GM12878 (cell line): ENCODE measurements at places on chromosomes 7 and 10. TPM values are rescaled to one million over a fixed set of nuclear protein-coding genes. Genes with fewer than 3 reads are reported as not detected.
A peak's percentile ranks its signal among the peaks of the same experiment; 100 is the strongest.

DNA sequence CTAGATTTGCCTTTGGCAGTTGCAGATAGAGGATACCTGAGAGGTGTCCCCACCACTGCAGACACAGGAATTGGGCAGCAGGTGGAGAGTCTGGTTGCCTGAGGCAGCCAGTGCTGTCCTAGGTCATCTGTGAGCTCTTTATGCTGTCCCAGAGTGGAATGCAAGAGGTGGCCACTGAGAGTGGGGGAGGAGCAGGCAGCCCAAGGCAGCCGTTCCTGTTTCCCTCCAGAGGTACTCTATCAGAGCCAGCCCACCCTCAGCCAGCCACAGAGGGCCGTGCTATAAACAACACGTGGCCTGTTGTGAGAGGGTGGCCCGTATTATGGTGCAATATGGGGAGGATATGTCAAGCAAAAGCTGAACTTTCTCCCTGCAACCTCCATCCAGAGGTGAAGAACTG is 8.5 kb downstream of the LRRC18 start:
- H3K4me3 ChIP-seq: no peak overlapping the region
- H3K36me3 ChIP-seq: peaks cover 11% of the 10 kb centered on the region
- H3K27me3 ChIP-seq: no peaks in the 10 kb centered on the region
- no peak for DNase-seq
- H3K4me1 ChIP-seq: no peaks in the 10 kb centered on the region

DNA sequence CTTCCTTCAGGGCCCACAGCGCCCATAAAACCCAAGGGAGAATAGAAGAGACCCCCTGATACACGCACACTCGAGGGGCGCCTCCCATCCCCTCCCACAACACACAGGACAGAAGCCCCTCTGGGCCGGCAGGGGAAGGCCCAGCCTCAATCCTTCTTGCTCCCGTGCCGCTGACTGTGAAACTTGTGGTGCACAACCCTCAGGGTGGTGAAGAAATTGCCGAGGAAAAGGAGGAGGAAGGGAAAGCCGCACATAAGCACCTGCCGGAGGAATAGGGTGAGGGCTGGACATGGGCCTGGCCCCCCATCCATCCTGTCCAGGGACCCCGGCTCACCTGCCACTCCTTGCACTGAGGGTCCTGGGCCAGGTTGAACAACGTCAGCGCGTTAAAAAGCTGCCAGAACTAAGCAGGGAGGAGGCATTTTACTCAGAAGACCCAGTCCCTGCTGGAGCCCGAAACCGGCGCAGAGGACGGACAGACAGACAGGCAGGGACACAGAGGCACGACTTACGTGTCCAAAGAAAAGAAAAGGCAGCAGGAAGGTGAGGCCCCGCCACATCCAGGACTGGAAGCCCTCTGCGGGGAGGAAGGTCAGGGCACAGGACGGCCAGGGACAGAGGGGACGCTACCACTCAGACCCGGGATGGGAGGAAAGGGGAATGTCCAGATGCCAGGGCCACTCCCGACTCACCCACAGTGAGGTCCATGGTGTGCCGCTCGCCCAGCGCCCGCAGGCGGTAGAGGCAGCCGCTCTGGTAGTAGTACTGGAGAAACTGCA is 7.2 kb downstream of the TMEM120A start:
- peaks cover 15% of the 10 kb centered on the region for H3K36me3 ChIP-seq
- H3K4me3 ChIP-seq: no peak overlapping the region
- no peak for DNase-seq
- no peaks in the 10 kb centered on the region; the same call in 1 of the 2 replicates for H3K4me1 ChIP-seq

GRCh38 chr10:71090801-71091200 is 121.6 kb upstream of the UNC5B start:
- no peak overlapping the region for H3K4me3 ChIP-seq
- no peaks in the 10 kb centered on the region for H3K27me3 ChIP-seq
- no peak overlapping the region for H3K27ac ChIP-seq
- no peaks in the 10 kb centered on the region for H3K4me1 ChIP-seq
- no peak for DNase-seq

DNA sequence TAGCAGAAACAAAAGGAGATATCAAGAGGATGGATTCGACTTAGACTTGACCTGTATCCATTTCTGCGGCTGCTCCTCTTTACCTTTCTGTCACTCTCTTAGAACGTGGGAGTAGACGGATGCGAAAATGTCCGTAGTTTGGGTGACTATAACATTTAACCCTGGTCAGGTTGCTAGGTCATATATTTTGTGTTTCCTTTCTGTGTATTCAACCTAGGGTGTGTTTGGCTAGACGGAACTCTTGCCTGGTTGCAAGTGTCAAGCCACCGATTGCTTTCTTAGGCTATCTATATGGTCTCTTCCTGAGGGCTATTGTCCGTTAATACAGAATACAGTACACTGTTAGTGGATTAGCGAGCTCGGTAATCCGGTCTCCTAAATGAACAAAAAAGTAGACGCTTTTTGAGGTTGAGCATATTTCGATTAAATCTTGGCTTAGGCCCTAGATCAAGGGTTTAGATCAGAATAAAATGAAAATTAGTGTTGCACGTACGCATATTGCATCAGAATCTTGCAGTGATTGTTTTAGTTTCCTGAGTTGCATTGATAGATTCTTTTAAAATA is 1.2 kb downstream of the PTEN start:
- no peaks in the 10 kb centered on the region for H3K36me3 ChIP-seq
- H3K27ac ChIP-seq: peak overlapping the region; percentile 90
- H3K27me3 ChIP-seq: no peaks in the 10 kb centered on the region

GRCh38 chr10:88537322-88537721 is 45.8 kb downstream of the RNLS start:
- no peaks in the 10 kb centered on the region for H3K36me3 ChIP-seq
- no peaks in the 10 kb centered on the region for H3K4me1 ChIP-seq
- no peak overlapping the region for H3K4me3 ChIP-seq
- DNase-seq: no peak
- H3K27me3 ChIP-seq: no peaks in the 10 kb centered on the region

PLPP4 gene
- polyA plus RNA-seq: not detected in 2 replicates

DNA sequence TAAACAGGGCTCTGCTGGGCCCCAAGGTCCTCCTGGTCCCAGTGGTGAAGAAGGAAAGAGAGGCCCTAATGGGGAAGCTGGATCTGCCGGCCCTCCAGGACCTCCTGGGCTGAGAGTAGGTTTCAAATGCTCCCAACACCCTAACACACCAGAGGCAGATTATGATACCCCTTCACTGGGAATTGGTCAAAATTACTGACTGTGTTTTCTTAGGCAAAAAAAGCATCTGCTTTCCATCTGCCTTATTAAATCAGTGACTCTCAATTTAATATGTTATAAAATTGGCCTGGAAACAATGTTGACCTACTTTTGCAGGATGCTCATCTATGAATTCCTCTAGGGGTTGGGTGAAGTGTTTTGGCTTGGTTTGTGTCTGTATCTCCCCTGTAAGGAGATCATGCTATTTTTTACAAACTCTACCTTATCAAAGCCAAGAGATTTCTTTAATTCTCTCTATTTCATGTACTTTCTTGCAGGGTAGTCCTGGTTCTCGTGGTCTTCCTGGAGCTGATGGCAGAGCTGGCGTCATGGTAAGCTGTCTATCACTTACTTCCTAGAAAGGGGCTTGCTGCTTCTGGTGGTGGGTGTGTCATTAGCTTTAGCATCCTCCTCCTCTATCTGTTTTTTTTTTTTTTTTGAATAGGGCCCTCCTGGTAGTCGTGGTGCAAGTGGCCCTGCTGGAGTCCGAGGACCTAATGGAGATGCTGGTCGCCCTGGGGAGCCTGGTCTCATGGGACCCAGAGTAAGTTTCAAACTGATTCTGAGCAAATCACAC is 15.9 kb downstream of the COL1A2 start:
- H3K4me1 ChIP-seq: no peaks in the 10 kb centered on the region
- no peak overlapping the region for H3K27ac ChIP-seq
- DNase-seq: no peak
- no peaks in the 10 kb centered on the region for H3K36me3 ChIP-seq

DNA sequence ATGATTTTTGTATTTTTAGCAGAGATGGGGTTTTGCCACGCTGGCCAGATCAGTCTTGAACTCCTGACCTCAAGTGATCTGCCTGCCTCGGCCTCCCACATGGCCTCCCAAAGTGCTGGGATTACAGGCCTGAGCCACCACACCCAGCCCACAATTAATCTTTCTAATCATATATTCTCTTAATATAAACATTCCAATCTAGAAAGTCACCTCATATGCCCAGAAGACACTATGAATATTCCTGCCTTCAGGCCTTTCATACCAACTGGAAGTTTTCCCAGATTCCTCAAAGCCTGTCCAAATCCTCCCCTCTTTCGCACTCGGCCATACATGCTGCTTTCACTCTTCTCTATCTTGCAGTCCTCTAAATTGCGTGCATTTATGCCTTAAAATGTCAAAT is 32.6 kb downstream of the PDZD8 start:
- no peak for DNase-seq
- peaks cover 12% of the 10 kb centered on the region for H3K4me1 ChIP-seq
- peak overlapping the region; percentile 37 for H3K27ac ChIP-seq
- H3K27me3 ChIP-seq: no peaks in the 10 kb centered on the region
- H3K4me3 ChIP-seq: peak overlapping the region; percentile 51; the same call in 1 of the 2 replicates

DNA sequence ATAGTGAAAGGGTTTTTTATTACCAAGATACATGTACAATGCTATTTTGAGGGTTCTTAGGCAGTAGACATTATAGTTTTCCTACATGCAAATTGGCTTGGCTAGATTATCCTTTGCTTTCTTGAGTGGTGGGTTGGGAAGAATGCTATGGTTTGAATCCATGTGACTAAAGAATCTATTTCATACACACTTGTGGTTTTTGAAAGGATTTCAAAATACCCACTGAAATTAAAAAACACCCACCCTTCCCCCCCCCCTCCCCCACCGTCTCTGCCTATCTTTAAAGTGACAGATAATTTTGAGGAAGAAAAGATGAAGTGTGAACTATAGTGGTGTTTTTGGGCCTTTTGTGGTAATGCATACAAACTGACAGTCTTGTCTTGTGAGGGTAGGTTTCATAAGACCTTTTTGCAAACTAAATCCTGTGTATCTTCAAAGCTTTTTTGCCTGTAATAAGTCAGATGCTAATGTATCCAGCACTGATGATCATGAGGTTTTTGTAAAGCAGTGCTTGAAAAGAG is 90.9 kb downstream of the TPST1 start:
- H3K27ac ChIP-seq: no peak overlapping the region
- DNase-seq: peak; percentile 11
- H3K27me3 ChIP-seq: no peaks in the 10 kb centered on the region
- H3K4me1 ChIP-seq: no peaks in the 10 kb centered on the region
